ENCODE measurements at places on chromosomes 7 and 10. TPM values are rescaled to one million over a fixed set of nuclear protein-coding genes. Genes with fewer than 3 reads are reported as not detected.
A peak's percentile ranks its signal among the peaks of the same experiment; 100 is the strongest.

- no peaks in the 10 kb centered on the region for H3K27me3 ChIP-seq
- H3K36me3 ChIP-seq, result peaks cover 12% of the 10 kb centered on the region
- DNase-seq, result no peak
- H3K4me3 ChIP-seq, result no peak overlapping the region
- no peaks in the 10 kb centered on the region for H3K4me1 ChIP-seq
These were observed 28.1 kb downstream of the UBN2 start for GRCh38 chr7:139259142-139259541.

DNA sequence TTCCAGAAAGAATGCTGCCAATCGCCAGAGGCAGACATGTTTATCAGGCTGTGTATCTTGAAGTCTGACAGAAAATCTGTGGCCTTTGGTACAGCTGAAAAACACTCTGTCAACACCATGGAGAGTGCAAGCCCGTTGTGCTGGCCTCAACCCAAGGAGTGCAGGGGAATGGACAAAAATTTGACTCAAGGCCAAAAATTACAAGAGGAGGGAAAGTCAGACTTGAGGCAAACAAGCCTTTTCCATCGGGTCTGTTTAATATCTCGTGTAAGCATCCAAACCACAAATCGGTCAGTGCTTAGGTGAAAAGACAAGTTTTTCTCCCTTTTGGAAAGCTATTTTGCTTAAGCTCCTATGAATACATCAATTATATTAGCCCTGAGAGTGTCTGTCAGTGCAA is 305.3 kb upstream of the NFE2L3 start:
- peaks cover 8% of the 10 kb centered on the region for H3K4me1 ChIP-seq
- peaks cover 1% of the 10 kb centered on the region for H3K27me3 ChIP-seq
- no peak for DNase-seq
- H3K4me3 ChIP-seq, result no peak overlapping the region
- no peak overlapping the region for H3K27ac ChIP-seq

DNA sequence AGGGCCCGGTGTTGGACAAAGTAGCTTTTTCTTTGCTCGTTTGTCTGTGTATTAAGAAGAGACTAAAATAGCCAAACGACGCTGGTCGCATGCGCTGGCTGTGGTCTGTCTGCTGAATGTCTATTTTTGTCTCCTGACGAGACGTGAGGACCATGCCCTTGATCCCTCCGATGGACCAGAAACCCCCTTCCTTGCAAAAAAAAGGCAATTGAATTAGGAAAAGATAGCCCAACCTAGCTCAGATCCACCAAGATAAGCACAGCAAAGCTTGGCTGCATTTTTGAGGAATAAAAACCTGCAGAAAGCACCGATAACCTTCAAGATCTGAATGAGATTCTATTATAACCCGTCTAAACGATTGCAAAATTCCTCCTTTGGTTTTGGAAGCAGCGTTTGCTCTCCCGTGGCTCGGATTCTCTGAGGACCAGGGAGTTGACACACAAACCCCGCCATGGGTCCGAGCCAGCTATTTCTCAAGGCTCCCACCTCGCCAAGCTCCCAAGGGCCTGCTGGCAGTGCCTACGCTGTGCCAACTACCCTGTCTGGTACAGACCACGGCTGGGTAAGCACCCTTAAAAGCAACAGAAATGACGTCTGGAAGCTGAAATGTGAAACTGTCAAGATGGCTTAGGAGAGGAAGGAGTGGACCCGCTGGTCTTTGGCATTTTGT is 17.7 kb upstream of the TTYH3 start:
- no peaks in the 10 kb centered on the region for H3K4me1 ChIP-seq
- no peak for DNase-seq
- H3K4me3 ChIP-seq, result no peak overlapping the region
- H3K27me3 ChIP-seq, result peaks cover 4% of the 10 kb centered on the region
- H3K27ac ChIP-seq, result peak overlapping the region; percentile 27
- H3K36me3 ChIP-seq, result no peaks in the 10 kb centered on the region

The ASB10 gene
- total RNA-seq, result not detected

The MACROH2A2 gene
- 75.2 TPM for total RNA-seq

DNA sequence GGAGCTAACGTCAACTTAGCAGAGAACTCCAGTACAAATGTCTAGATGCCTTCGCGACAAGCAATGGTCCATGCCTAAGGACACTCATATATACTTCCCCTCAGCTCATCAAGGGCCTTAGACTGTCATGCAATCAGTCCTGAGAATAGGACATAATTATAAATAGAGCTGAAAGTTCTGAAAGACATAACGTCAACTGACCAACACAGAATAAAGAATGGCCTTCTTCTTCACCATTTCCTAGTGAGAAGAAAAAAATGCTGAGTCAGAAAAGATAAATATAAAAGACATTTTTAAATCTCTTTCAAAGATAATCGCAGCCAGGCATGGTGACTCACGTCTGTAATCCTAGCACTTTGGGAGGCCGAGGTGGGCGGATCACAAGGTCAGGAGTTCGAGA is 83.2 kb downstream of the ARMH3 start:
- H3K36me3 ChIP-seq, result peaks cover 20% of the 10 kb centered on the region
- H3K27me3 ChIP-seq, result no peaks in the 10 kb centered on the region
- DNase-seq, result no peak
- H3K4me3 ChIP-seq, result no peak overlapping the region
- no peak overlapping the region for H3K27ac ChIP-seq
- peaks cover 24% of the 10 kb centered on the region for H3K4me1 ChIP-seq

- no peak for DNase-seq
- no peak overlapping the region for H3K27ac ChIP-seq
- peak overlapping the region; percentile 81 for H3K4me3 ChIP-seq
- H3K27me3 ChIP-seq, result peaks cover 18% of the 10 kb centered on the region
These were observed 44.0 kb downstream of the LDB3 start for GRCh38 chr10:86712317-86712707.

The ELFN1 gene
- 10.6 TPM for total RNA-seq

GRCh38 chr7:148883266-148884048 is 634 bp downstream of the EZH2 start:
- peaks cover 4% of the 10 kb centered on the region for H3K36me3 ChIP-seq
- H3K4me3 ChIP-seq, result peak overlapping the region; percentile 98
- peak; percentile 53 for DNase-seq
- peak overlapping the region; percentile 83 for H3K27ac ChIP-seq

GRCh38 chr7:128922496-128923410 is 12.2 kb upstream of the KCP start:
- H3K4me3 ChIP-seq, result no peak overlapping the region
- peaks cover 11% of the 10 kb centered on the region for H3K27me3 ChIP-seq
- DNase-seq, result peak; percentile 1
- no peaks in the 10 kb centered on the region for H3K36me3 ChIP-seq

The LRRC61 gene
- 5.1 TPM for total RNA-seq

DNA sequence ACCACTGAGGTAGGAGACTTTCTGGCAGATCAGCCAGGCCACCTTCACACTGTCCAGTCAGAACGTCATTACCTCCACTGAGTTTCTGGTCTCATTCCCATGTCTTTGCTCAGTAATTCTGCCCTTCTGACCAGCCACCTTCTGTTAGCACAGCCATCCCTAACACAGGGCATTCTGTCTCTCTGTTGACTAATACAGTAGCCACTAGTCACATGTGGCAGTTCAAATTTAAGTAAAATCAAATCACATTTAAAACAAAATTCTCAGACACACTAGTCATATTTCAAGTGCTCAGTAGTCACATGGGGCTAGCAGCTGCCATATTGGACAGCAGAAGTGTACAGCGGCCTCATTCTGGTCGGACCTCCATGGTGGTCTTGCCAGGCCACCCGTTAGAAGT is 7.4 kb downstream of the CPSF4 start:
- peaks cover 39% of the 10 kb centered on the region for H3K36me3 ChIP-seq
- DNase-seq, result no peak
- no peaks in the 10 kb centered on the region for H3K4me1 ChIP-seq
- peaks cover 4% of the 10 kb centered on the region for H3K27me3 ChIP-seq

GRCh38 chr10:95691281-95691680 is 2.4 kb downstream of the TCTN3 start:
- peaks cover 4% of the 10 kb centered on the region for H3K27me3 ChIP-seq
- no peak overlapping the region for H3K27ac ChIP-seq
- no peak for DNase-seq
- peaks cover 30% of the 10 kb centered on the region for H3K4me1 ChIP-seq
- H3K36me3 ChIP-seq, result peaks cover 19% of the 10 kb centered on the region

The PTPRN2 gene
- total RNA-seq, result 0.18 TPM

DNA sequence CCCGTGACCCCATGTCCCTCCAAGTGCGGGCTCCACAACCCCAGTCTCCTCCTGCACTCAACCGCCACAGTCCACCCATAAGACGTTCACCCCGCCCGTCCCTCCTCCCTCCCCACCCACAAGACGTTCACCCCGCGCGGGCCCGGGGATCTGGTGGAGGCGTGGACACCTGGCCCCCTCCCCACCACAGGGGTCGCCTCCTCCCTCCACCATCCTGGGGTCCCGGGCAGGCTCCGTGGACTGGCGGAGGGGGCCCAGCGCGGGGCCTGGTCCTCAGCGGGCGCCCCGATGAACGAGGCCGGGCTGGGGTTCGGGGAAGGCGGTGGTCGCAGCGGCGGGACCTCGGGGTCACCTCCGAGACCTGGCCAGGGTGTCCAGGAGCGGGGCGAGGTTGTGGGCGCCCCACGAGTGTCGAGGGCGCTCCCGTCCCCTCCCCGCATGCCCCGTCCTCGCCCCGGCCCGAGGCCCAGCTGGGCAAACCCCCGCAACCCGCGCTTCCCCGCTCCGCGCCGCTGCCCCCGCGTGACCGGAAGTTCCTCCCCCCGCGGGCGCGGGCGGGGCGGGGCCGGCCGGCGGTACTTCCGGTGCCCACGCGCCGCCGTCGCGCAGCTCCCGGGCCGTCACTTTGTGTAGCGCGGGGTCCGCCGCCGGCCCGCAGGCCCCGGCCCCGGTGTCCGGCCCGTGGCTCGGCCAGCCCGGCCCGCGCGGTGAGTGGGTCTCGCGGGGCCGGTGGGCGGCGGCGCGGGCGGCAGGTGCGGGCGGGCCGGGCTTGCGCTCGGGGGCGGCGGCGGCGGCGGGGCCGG is at the start of gene ZNF316:
ZNF316 (plus strand) TSS at position 578 of the 803 bp plus-strand sequence. CDS start 5,092 bp downstream, outside the sequence.
- H3K27me3 ChIP-seq, result peaks cover 10% of the 10 kb centered on the region
- peak within 1 kb of the TSS; percentile 92 for H3K4me3 ChIP-seq
- peaks cover 29% of the 10 kb centered on the region for H3K36me3 ChIP-seq
- peak within 1 kb of the TSS; percentile 24 for H3K27ac ChIP-seq

DNA sequence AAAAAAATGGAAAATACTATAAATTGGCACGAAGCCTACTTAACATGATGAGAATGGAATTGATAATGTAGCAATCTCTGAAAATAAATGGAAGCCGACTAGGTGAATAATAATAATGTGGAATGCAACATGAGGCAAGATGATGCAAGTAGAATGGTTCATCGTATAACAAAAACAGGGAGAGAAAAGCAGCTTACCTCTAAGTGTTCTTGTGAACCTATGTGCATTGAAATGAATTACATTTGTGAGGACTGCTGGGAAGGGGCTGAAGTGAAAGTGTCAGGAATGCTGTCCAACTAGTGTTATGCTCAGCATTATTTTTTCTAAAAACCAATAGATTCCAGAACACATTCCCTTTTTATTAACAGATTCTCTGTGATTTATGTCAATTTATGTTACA is 440.6 kb upstream of the LRRN3 start:
- H3K4me1 ChIP-seq, result no peaks in the 10 kb centered on the region
- no peaks in the 10 kb centered on the region for H3K36me3 ChIP-seq
- no peak overlapping the region for H3K27ac ChIP-seq

DNA sequence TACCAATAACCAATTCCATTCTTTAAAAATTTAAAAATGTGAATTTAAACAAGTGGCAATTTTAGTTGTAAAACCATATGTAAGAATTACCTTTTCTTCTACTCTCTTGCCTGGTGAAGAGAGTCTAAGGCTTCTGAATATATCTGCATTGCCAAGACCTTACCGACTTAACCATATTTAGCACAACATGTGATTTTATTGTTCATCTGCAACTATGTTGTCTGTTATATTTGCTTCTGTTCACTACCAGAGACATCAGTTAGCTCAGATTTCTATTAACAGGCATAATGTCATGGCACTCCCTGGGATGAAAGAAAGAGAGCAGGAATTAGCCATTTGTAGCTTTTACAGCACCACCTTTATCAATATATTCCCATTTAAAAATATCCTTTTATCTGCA is 55.3 kb downstream of the CHN2 start:
- H3K27ac ChIP-seq, result no peak overlapping the region
- peaks cover 3% of the 10 kb centered on the region for H3K27me3 ChIP-seq
- H3K4me3 ChIP-seq, result no peak overlapping the region
- peaks cover under 1% of the 10 kb centered on the region for H3K4me1 ChIP-seq
- H3K36me3 ChIP-seq, result peaks cover 3% of the 10 kb centered on the region

GRCh38 chr10:79361726-79362397 is 14.6 kb downstream of the PPIF start:
- peaks cover 3% of the 10 kb centered on the region for H3K27me3 ChIP-seq
- H3K36me3 ChIP-seq, result no peaks in the 10 kb centered on the region
- DNase-seq, result no peak
- no peak overlapping the region for H3K4me3 ChIP-seq

The HUS1 gene
- total RNA-seq, result 27.4 TPM

DNA sequence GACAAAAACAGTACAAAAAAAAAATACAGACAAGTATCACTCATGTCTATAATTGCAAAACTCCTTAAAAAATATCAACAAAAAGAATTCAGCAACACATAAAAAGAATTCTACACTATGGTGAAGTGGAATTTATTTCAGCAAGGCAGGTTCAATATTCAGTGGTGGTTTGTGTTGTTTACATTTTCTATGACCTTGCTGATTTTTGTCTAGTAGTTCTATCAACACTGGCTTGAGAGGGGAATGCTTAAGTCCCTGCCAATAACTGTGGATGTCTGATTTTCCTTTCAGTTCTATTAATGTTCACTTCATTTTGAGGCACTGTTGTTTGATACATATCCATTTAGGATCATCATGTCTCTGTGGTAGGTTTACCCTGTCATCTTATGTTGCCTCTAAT is 58.5 kb downstream of the CADPS2 start:
- no peak overlapping the region for H3K27ac ChIP-seq
- H3K36me3 ChIP-seq, result no peaks in the 10 kb centered on the region
- no peak overlapping the region for H3K4me3 ChIP-seq
- no peak for DNase-seq
- no peaks in the 10 kb centered on the region for H3K4me1 ChIP-seq
- H3K27me3 ChIP-seq, result no peaks in the 10 kb centered on the region

The NRCAM gene
- 2.2 TPM for total RNA-seq

GRCh38 chr10:46268076-46268881 is 18.5 kb upstream of the ANTXRL start:
- no peaks in the 10 kb centered on the region for H3K36me3 ChIP-seq
- H3K27me3 ChIP-seq, result peaks cover 6% of the 10 kb centered on the region
- DNase-seq, result no peak
- no peak overlapping the region for H3K27ac ChIP-seq

DNA sequence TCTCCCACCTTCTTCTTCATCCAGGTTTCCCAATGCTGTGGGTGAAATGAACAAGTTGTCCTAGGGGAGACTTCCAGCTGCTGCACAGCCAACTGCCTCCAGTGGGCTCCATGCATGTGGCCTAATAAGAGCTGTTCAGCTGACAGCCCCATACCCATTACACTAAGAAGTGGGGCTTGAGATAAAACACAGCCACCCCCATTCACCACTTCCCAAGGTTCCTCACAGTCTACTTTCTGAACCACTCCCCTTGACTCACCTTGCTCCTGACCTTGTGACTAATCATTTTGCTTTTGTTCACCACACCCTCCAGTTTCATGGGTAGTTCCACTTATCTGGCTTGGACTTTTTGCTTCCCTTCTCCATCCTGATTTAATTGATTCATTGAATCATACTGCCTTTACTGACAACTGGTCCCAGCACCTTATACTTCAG is 119.3 kb downstream of the CABCOCO1 start:
- H3K4me1 ChIP-seq, result no peaks in the 10 kb centered on the region
- no peak for DNase-seq
- H3K4me3 ChIP-seq, result no peak overlapping the region

The ACBD7 gene
- total RNA-seq, result 0.33 TPM

Measured in endothelial cell (in vitro differentiated cells).